GM23338 (cell line): ENCODE measurements at places on chromosomes 13 and 19.

DNA sequence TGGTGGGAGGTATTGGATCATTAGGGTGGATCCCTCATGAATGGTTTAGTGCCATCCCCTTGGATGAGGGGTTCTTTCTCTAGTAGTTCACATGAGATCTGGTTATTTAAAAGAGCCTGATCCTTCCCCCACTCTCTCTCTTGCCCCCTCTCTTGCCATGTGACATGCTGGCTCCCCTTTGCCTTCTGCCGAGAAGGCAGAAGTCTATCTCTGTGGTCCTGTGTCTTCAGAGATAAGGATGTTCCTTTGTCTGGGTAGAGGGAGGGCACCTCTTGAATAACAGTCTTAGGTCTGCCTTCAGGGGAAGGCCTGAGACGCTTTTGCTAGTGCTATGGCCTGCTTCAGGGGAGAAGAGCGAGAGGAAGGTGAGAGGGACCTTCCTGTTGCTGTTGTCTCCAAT lies 2.0 kb upstream of the ZDHHC20 start:
- DNase-seq, result no peak

DNA sequence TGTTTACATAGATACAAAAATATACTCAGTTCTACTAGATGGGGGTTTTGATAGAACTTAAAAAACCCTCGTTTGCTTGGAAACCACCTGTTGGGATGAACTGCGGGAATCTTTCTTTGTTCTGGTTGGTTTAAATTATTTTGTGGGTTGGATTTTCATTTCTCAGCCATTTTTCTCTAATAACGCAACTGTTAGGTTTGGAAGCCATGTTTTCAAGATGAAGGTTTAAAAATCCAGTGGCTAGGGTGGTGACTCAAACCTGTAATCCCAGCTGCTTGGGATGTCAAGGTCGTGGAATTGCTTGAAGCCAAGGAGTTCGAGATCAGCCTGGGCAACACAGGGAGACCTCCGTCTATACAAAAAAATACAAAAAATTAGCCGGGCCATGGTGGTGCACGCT lies 1.6 kb downstream of the URI1 start:
- DNase-seq, result no peak

DNA sequence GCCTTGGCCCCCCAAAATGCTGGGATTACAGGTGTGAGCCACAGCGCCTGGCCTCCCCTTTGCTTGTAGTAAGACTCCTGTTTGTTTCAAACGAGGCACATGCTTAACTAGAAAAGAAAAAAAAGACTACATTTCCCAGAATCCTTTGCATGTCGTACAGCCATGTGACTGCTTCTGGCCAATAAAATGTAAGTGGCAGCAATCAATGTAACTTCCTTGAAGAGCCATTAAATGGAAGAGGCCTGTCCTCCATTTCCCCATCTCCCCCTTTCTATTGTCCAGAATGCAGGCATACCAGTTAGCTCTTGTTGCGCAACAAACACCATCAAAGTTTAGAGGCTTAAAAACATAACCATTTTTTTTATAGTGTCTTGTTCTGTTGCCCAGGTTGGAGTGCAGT lies 10.4 kb upstream of the GPR32 start:
- DNase-seq, result peak; percentile 79

- no peak for DNase-seq
Measured at GRCh38 chr19:10201176-10201575, 6.4 kb upstream of the DNMT1 start.

- peak; percentile 91 for DNase-seq
Measured at GRCh38 chr13:110455941-110456340, 105.6 kb downstream of the RAB20 start.

GRCh38 chr19:27775395-27775794 lies 1437.6 kb downstream of the UQCRFS1 start:
- DNase-seq, result no peak

GRCh38 chr13:24207841-24208667 lies 47.5 kb downstream of the SPATA13 start:
- DNase-seq, result no peak

GRCh38 chr13:26952551-26953143 lies 192.1 kb upstream of the GPR12 start:
- DNase-seq, result no peak

DNA sequence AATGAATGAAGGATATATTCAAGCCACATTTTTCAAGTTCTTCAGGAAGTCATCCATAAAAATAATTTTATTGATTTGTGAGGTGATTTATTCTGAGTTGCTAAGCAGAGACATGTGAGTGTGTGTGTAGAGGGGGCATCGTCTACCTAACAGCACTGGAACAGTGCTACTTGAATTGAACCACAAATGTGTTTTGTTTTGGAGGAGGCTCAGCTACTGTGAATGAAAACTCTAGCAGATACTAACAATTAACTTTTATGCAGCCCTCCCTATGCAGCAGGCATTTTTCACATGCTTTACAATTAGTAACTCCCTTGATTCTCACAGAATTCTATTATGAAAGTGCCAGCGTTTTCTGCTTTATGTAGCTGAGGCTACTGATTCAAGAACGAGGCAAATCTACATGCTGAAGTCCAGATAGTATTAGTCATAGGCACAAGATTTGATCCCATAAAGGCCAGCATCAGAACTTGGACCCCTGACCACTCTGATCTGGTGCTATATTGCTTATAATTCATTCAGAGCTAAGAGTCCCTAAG lies 103.7 kb downstream of the MYO16 start:
- no peak for DNase-seq

DNA sequence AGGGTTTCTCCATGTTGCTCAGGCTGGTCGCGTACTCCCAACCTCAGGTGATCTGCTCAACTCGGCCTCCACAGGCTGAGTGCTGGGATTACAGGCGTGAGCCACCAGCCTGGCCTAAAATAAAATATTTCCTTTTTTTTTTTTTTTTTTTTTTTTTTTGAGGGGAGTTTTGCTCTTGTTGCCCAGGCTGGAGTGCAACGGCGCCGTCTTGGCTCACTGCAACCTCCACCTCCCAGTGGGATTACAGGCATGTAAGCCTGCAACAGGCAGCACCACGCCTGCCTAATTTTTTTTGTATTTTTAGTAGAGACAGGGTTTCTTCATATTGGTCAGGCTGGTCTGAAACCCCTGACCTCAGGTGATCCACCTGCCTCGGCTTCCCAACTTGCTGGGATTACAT lies 4.9 kb downstream of the ZNF506 start:
- peak; percentile 27 for DNase-seq

DNA sequence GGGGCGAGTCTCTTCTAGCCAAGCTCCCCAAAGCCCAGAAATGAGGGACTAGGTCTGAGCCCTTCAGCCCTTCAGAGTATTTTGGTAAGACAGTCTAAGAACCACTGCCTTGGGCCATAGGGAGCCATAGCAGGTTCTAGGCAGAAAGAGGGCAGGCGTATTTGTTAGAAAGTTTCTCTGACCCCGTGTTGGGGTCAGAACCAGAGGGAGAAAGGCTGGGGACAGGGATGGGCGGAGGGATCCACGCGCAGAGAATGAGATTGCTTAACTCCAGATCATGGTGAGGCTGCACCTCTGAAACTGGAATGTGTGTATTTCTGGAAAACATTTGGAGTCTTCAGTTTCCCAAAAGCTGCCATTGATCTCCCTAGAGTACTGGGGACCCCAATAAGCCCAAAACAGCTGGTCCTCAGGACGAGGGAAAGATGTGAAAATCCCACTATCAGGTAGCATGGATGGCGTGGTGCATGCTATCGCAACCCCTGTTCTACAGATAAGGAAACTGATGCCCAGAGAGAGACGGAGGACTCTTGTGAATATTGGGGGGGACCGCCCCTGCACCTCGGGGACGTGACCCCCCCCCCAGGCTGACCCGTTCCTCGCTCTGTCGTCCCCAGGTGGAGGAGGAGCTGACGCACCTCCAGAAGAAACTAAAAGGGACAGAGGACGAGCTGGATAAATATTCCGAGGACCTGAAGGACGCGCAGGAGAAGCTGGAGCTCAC lies 703 bp upstream of the TPM4 start:
- no peak for DNase-seq

GRCh38 chr13:72868229-72868628 lies 86.3 kb downstream of the PIBF1 start:
- no peak for DNase-seq

DNA sequence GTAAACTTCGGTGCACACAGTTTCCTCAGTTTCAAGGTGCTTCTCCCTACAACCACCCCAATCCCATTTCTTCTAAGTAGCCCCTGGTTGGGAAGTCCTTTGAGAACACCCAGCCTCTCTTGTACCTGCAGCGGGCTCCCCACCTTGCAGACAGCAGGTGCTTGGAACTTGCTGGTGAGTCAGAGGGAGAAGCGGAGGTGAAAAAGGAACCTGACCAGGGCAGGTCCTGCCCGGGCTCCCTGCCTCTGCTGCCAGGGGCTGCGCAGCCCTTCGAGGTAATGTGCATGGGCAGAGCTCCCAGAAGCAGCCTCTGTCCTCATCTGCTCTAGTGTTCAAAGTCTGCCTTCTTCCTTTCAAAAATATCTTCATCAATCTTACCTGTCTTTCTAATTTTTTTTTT lies 274.0 kb upstream of the SOX1 start:
- DNase-seq, result no peak

- no peak for DNase-seq
Measured at GRCh38 chr19:49807058-49807903, 5.8 kb downstream of the FUZ start.

DNA sequence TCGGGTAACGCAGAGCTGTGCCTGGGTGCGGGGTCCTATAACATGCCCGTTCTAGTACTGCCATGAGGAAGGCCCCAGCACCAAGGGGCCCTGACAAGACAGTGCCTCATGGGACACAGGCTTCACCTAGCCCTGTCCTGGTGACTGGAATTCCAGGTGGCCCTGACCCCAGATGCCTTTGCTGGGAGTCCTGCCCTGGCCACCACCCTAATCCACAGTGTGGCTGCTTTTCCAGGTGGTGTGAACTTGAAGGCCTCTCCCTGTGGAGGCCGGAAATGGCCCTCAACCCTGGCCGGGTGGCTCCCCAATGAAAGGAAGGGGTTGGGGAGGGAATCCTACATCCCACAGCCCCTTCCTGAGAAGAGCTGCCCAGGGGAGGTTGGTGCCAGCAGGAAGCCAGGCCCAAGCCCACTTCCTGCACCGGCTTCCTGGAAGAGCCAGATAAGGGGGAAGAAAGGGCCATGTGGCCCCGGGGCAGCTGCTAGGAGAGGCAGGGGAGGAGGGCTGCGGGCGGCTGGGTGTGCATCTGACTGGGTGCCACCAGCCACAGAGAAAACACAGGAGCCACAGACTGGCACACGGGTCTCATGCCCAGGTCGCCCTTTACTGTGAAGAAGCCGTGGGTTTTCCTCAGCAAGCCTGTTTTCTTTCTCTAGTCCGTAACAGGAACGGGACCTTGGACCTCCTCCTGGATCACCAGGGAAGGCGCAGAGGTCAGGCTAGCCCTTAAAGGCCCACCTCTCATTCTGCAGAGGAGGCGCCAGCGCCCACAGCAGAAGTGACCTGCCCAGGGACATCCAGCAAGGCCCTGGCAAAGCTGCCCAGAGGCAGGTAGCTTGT lies 4.7 kb downstream of the LSM4 start:
- DNase-seq, result no peak

DNA sequence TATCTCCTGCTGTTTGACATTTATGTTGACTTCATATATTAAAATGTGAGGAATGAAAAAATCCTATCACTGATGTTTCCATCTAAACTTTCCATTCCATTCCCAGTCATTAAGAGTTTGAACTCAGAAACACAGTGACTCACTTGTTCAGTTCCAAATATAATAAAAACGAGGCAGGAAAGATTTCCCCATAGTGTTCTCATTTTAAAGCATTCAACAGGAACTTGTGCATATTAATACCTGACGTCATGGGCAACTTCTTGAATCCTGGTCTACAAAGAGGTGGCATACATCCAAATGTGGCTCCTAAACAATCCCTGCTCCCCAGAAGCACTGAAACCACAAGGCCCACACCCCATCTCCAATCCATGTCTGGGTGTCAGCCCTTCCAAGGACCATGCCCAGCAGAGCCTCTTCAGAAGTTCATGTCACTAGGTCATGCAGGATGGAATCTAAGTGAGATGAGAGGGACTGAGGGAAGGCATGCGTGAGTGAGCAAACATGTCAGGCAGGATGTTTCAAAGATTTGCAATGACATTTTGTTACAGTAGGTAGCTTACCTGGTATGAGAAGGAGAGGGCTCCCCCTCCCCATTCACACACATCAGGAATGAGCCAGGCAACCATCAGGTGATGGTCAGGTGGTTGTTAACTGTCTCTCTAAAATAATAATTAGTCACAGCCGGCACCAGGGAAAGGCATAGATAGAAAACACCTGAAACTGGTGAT lies 9.4 kb upstream of the ERVV-2 start:
- DNase-seq, result no peak

DNA sequence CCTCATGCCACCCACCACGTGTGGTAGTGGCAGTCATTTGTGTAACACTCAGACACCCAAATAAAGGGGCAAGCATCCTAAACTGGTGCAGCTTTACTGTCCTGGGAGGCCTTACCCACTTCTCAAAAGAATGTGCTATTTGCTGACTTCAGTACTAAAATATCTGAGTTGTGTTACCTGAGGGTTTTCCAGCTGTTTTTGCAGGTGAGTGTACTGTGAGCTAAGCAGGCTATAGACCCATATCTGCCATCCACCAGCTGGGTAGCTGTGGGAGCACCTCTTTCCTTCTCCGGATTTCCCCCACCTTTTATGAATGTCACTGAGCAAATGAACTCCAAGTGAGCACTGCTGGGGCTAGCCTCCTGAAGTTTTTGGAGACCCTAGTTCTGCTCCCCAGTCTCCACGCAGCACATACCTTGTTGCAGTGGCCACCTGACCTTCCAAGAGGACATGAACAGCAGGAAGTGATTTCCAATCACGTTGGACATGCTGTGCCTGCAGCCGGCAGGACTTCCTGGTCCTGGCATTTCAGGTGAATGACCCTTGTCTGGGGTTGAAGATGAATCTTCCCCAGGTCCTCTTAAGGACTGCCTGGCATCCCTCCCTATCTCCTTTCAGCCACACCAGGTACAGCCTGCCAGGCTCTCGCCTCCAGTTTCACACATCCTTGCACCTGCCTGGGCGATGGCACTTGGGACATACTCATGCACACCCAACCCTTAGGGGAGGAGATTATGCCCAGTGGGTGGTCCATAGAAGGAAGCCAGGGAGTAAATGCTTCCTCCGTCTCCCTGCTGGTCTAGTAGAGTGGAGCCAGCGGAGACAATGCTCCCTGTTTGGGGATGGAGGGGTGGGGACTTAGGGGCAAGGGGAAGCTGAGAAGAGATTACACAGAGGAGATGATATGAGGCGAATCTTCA lies 109.5 kb upstream of the SPATA13 start:
- no peak for DNase-seq

GRCh38 chr13:48156466-48156865 lies 61.6 kb upstream of the MED4 start:
- DNase-seq, result peak; percentile 29
